Stimulated activated CD8-positive, alpha-beta memory T cell treated with anti-CD3 and anti-CD28 coated beads, Interleukin-4, amount 100 ng/mL, for 4 hours (primary cell): ENCODE measurements at places on chromosomes 13 and 19.

DNA sequence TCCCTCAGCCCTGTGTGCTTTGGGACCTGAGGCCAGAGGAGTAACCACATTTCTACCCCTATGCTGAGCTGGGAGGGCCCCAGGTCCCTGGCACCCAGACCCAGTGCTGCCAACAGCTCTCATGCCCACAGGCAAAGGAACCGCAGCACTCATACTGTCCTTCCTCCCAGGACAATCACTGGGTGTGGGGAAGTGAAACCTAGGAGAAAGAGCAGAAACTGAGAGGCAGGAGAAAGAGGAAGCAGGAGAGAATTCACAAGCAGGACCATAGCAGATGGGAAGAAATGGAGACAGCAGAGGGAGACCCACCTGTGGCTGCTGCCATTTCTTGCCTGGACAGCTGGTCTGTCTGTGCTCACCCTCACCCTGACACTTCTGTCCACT, 18.9 kb downstream of the CCDC97 start:
- DNase-seq: no peak

GRCh38 chr19:29418201-29418600, 107.6 kb upstream of the VSTM2B start:
- no peak for DNase-seq

GRCh38 chr13:44404261-44405132, 30.9 kb downstream of the SERP2 start:
- no peak for DNase-seq

DNA sequence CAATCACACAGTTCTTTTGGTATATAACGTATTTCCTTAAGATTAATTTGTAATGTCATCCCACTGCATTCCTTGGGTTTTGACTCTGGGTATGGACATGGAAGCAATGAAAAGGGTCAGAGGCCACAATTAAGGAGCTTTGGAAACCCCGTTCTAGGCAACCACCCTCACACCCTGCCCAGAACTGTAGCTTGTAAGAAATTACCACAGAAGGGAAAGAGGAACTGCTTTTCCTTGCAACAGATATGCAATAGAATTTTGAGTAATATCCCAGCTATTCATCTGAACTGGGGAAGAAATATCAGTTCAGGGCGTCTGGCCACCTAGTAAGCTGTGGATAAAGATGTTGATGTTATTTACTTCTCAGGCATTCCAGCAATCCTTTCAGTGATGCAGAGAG, 985 bp upstream of the CLC start:
- no peak for DNase-seq

GRCh38 chr13:73223372-73223781, 164.6 kb downstream of the KLF5 start:
- no peak for DNase-seq

DNA sequence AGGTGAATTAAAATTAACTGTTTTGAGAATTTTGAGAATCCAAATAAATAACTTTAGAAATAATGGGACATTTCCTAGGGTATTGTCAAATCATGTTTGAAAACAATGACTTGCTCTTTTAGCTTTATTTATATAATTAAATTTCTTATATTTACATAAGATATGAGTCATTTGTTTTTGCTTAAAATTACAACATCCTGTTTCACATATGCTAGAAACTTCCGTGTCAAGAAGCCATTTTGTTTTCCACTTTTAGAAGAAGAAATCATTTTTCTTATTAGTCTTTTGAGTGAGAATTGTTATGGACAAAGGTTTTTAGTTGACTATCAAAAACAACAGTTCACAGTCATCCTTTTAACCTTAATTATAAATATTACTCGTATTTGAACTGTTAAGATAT, 48.2 kb downstream of the DPY19L3 start:
- DNase-seq: no peak

DNA sequence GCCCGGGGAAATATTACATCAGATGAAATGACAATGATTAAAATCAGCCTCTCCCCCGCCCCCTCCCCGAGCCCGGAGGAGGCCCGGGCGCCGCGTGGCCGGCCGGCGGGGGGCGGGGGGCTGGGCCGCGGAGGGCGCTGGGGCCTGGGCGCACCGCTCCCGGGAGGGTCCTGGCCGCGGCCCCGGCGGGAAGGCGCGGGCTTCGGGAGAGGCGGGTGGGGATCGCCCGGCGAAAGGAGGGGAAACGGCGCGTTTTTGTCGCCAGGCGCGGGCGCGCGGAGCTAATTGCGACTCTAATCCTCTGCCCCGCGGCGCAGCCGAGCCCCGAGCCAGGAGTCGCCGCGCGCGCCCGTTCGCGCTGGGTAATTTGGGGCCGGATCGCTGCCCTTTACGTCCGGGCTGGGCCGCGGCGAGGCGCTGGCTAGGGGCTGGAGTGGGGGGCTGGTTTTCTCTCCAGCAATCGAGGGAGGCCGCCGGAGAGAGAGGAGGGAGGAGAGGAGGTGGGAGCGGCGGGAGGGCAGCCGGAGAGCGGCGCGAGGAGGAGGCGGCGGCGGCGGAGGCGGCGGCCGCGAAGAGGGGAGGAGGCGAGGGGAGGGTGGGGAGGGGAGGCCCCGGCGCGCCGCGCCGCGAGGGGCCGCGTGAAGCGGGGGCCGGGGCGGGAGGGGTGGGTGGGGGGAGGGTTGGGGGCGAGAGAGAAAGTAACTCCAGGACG, at the start of gene KCTD15:
Gene KCTD15 (plus strand): TSS at position 707 of the 712 bp plus-strand sequence. CDS start 3,585 bp downstream, outside the sequence.
- no peak for DNase-seq

DNA sequence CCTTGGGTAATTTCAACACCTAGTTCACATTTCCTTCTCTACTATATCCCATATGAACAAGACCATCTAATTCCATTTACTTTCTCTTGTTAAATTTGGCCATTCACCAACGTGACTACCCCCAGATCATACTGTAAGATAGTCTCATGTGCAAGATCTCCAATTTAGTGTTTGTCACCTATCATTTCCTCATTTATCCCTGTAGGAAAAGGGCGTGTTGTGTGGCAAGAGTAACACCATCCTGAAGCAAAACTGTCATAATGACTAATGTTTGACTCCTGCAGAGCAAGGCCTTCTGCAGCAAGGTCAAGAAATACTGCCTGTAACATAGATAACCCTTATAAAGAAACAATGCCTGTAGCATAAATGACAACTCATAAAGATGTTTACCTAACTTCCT, 51.3 kb downstream of the SUCLA2 start:
- no peak for DNase-seq

DNA sequence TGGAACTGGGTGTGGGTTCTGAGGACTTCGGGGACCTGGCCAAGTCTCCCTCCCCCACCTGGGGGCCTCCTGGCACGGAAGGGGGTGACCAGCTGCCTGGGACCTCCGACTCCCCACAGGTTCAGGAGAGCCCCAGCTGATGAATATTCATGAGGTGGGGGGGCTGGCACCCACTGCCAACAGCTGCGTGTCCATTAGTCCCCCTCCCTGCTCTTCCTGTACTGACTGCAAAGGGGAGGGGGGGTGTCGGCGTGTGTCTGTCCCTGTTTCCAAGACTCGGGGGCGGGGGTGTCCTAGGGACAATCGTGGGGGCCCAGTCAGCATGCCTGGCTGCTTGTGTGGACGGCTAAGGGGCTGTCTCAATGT, 10.6 kb upstream of the NFIX start:
- DNase-seq: no peak

- no peak for DNase-seq
Measured at GRCh38 chr13:99293178-99293577, 14.0 kb downstream of the GPR183 start.

DNA sequence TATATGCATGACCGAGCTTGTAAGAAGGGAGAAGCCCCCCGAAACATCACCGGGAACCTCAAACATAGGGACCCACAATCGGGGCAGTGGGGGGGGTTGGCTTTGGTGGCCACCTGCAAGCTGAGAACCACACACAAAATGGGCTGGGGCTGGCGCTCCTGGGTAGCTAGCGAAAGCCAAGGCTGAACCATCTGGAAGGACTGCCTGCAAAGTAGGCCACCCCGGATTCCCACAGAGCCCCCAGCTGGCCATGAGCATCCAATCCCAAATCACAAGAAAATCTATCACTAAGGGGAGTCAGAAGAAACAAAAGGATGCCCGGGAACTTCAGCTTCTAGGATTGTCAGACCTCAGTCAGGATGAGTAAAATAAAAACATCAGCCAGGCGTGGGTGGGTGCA, 2.8 kb upstream of the PSPN start:
- no peak for DNase-seq

DNA sequence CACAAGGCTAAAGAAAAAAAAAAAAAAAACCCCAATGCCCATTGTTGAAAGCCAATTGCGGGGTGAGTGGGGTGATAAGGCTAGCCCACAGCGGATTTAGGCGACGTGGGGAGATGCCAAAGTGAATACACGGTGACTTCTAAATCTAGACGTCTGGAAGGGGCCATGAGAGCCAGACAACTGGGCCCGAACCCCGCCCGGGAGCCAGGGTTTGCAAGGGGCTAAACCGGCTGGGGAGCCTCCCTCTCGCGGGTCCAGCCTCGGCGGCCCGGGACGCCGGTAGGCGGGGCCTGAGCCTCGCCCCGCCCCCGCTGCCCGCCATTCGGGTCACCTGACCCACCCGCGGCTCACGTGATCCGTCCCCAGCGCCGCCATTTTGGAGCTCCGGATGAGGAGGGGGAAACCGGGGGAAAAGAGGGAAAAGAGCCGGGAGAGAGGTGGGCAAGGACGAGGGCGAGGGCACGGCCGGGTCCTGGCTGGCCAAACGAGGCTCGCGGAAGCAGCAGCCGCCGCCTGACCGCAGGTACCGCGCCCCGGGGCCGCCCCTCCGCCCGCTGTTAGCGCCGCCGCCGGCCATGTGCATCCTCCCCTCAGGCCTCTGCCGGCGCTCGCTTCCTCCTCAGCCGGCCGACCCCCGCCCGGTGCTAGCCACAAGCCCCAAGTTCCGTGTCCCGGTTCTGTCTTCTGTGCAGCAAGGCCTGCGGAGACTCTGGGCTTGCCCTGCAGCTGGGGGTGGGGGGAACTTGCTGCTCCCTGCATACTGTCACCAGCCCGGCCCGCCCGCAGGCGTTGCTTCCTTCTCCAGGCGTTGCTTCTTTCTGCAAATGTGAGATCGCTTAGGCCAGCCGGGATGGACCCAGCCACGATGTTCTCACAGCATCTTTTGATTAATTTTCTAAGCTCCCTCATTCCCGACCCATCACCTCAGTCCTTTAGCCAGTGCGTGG, at the start of gene ZNF507:
Gene ZNF507 (plus strand): TSS at position 350 of the 947 bp plus-strand sequence. CDS start 7,221 bp downstream, outside the sequence.
- DNase-seq: peak; percentile 56

DNA sequence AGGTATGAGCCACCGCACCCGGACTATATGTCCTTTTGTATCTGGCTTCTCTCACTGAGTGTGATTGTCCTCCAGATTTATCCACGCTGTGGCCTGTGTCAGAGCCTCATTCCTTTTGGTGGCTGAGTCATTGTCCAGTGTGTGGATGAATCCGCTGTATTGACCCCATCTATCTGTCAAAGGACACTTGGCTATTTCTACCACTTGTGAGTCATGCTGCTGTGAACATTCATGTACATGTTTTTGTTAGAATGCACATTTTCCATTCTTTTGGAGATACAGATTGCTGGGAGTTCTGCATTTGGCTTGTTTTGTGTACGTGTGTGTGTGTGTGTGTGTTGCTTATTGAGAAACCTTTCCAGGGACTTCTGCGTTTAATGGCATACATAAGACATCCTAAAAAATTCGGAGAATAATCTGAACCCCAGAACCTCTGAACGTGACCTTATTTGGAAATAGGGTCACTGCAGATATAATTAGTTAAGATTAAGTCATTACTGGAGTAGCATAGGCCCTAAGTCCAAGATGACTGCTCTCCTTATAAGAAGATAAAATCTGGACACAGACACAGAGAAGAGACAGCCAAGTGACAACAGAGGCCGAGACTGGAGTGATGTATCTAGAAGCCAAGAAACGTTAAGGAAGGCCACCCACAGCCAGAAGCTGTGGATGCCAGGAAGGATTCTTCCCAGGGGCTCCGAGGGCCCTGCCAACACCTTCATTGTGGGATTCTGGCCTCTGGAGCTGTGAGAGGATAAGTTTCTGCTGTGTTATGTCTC, 4.9 kb upstream of the GIPC3 start:
- no peak for DNase-seq

GRCh38 chr13:62626771-62627170, 1211.1 kb upstream of the PCDH20 start:
- DNase-seq: no peak

DNA sequence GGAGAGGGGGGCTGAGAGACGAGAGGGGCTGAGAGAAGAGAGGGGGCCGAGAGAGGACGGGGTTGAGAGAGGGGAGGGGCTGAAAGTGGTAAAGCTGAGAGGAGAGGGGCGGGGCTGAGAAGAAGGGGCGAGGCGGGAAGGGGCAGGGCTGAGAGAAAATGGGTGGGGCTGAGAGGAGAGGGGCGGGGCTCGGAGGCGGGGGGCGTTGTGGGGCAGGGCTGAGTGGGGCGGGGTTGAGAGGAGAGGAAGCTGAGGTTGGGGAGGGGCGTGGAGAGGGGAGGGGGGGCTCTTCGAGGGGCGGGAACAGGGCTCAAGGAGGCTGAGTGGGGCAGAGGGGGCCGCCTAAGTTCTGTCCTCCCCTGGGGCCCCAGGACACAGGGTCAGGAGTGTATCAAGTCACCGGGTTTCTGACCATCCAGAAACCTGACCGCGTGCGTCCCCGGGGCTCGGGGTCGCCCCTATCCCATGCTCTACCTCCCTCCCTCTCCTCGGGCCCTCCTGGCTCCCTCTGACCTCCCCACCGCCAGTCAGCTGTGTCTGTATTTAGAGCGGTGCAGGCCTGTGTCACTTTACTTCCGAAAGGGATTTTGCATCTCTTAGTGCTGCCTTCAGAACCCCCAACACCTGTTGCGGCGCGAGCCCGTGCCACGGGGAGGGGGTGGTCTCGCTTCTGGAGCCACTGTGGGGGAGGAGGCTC, 38.6 kb upstream of the SEMA6B start:
- no peak for DNase-seq

GRCh38 chr19:11152318-11153062, 3.1 kb downstream of the SPC24 start:
- DNase-seq: no peak

DNA sequence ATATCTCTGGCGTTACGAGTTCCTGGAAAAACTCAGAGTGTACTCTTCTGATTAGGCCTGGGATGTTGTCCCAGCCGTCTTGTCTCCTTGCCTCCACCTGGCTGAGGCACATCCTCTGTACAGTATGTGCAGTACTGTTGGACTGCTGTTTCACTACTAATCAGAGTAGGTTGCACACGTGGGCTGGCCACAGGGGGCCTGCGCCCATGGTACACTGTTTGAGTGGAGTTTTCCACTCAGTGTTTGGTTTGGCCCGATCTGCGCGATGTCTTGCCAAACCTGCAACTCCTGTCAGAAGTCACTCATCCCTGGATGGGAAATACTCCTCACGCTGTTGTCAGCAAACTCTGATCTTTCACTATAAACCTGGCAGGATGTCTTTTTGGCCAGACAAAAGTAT, 189.6 kb upstream of the CSNK1A1L start:
- DNase-seq: no peak

DNA sequence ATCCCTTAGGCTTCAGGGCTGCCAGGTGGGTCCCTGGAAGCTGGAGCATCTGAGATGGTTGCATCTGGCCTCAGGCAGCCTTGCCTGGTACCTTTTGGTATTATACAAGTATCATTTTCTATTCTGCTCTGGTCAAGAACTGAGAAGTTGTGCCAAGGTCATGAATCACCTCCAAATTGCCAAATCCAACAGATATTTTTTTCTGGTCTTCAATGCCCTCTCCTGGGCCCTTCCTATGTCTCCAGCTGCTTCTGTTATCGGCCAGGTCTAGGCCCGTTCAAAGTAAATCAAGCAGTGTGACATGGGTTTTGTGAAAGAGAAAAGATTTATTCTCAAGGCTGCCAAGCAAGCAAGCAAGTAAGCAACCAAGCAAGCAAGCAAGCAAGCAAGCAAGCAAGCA, 271.1 kb upstream of the MAB21L1 start:
- no peak for DNase-seq

GRCh38 chr13:41502673-41503072, 45.3 kb downstream of the RGCC start:
- no peak for DNase-seq

- no peak for DNase-seq
Measured at GRCh38 chr19:41298348-41298964, 11.5 kb upstream of the CCDC97 start.

GRCh38 chr13:69567514-69567913, 540.1 kb upstream of the ATXN8OS start:
- DNase-seq: no peak
